Activated naive CD4-positive, alpha-beta T cell treated with anti-CD3 and anti-CD28 coated beads, Interleukin-2, amount 50 U/mL, for 72 hours (primary cell): ENCODE measurements at places on chromosomes 6 and 20. TPM values are rescaled to one million over a fixed set of nuclear protein-coding genes. Genes with fewer than 3 reads are reported as not detected.
A peak's percentile ranks its signal among the peaks of the same experiment; 100 is the strongest.

- DNase-seq: no peak
These were observed 53.6 kb downstream of the EZR start for GRCh38 chr6:158765499-158766068.

DNA sequence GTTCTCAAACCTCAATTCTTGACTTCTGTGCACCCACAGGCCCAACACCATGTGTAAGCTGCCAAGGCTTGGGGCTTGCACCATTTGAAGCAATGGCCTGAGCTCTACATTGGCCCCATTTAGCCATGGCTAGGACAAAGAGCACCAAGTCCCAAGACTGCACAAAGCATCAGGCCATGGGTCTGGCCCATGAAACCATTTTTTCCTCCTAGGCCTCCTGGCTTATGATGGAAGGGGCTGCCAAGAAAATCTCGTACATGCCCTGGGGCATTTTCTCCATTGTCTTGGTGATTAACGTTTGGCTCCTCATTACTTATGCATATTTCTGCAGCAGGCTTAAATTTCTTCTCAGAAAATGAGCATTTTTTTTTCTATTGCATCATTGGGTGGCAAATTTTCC is 1128.7 kb upstream of the ADGRB3 start:
- DNase-seq: no peak

GRCh38 chr20:57040924-57041323 is 225.5 kb downstream of the BMP7 start:
- DNase-seq: no peak

- no peak for DNase-seq
These were observed 12.1 kb downstream of the VEGFA start for GRCh38 chr6:43781941-43782704.

DNA sequence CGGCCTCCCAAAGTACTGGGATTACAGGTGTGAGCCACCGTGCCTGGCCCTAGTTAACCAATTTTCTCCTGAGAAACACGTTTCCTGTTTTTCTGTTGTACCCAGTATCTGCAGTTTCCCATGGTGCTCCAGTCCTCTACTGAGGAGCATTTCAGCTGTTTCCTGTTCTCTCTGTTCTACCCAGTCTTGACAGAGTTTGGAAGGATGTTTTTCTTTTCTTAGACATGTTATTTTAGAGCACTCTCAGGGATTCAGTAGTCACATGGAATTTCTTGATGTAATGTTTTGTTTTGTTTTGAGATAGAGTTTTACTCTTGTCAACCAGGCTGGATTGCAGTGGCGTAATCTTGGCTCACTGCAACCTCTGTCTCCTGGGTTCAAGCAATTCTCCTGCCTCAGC is 129.8 kb upstream of the TIAM2 start:
- no peak for DNase-seq

DNA sequence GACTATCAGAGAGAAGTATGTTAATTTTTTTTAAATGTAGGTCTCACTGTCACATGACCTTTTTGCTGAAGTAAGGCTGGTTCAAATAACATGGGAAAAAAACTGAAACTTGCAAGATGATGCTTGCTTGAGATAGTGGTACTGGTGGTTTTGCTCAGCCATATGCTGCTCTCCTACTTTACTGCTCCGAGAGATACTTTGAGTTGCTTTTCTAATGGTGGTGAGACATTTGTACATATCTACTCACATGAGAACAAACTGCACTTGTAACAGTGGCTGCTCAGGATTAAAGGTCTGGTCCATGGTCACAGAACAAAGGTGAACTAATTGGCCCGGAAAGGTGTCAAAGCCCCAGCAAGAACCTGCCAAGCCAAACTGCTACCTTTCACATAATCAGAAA is 106.2 kb upstream of the BEND3 start:
- DNase-seq: no peak

- no peak for DNase-seq
These were observed 28.9 kb upstream of the ANKEF1 start for GRCh38 chr20:10005885-10006284.

DNA sequence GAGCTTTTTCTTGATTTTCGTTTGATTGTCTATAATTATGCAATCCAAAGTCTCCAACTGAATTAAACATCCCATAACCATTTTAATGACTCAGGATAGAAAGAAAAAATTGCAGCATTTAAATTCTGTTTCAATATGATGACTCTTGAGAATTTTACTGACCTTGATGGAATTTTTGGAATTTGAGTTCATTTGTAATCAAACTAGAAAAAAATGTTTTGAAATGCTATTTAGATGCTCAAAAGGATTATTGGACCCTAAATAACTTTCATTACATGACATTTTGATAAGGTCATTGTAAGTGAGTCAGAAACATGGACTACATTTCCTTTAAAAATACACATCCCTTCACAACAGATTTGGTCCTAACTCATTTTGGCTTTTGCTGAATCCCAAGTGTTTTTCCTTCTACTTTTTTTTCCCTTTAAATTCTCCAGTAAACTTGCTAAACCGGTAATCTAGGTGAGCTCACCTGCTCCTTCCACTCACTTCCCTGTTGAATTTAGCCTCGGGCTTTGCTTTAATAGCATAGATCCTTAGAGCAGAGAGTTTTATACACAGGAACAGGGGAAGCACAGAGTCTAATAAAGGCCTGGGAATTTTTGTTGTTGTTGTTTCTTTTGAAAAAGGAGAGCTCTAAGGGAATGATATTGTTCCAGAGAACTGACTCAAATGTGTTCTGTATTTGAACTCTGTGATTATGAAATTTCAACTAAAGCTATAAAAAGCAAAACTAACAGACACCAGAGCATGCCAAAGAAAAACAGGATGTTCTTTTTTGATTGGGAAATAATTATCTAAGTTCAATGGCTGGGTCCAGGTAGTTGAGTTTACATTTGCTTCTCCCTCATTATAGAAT is 1088.2 kb upstream of the CITED2 start:
- DNase-seq: no peak

DNA sequence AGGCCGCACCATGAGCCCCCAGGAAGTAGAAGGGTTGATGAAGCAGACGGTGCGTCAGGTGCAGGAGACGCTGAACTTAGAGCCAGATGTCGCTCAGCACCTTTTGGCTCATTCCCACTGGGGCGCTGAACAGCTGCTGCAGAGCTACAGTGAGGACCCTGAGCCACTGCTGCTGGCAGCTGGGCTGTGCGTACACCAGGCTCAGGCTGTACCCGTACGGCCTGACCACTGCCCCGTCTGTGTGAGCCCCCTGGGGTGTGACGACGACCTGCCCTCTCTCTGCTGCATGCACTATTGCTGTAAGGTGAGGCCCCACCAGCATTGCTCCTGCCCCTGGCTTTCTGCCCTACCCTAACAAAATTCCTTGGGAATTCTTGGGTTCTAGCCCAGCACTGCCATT is 13.1 kb downstream of the DNPH1 start:
- no peak for DNase-seq

GRCh38 chr20:32110173-32110704 is 725 bp downstream of the TM9SF4 start:
- DNase-seq: no peak

DNA sequence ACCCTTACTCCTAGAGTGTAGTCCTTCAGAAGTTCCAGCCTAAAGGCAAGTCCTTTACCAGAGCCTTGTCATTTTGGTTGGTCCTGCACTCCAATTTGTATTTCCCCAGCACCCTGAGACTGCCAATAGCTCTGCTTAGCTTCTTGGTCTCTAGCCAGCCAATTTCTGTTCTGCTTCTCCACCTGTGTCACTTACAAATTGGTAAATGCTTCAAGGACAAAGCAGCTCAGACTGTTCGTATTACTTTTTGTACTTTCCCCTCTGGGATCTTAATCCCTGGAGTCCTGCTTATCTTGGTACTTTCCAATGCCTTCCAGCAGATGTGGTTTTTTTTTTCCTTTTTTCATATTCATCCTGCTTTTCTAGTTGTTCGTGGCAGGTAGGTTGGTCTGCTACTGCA is 25.7 kb downstream of the PIGU start:
- no peak for DNase-seq

DNA sequence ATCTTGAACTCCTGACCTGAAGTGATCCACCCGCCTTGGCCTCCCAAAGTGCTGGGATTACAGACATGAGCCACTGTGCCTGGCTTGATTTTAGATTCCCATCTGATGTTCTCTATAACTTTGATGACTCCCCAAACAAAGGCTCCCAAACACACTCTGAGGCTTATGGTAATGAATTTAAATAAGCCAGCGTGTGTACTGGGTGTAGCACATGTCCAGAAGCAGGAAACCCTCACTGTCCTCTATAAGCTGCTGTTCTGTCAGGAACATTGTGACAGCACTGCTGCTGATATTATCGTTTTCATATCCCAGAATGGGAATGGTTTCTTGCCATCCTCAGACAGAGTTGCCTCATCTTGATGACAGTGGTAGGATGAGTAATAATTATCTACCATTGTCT is 54.1 kb upstream of the SALL4 start:
- DNase-seq: no peak

DNA sequence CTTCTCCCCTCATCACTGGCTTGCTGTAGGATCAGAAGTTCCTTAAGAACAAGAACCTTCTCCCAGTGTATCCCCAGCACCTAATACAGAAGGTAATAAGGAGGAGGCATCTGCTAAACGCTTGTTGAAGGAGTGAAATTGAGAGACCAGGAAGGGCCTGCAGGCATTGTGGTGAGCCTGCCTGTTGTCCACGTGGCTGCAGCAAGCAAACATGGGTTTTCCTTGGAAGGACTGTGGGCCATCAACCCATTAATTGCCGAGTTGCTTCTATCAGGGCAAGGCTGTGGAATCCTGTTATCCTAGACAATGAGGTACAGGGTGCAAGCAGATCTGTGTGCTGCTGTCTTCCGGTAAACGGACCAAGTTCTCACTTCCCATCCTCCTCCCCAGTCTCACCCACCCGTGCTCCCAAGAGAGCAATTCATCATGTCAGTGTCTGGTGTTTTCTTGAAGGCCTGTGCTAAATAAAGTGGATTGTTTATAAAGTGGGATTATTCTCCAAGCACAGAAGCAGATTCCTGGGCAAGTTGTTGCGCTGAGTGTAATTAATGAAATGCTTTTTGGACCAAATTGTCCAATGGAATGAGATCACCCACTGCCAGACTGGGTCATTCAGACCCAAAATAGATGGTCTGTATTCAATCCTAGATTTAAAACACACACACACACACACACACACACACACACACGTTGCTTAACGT is 164.6 kb upstream of the CDYL start:
- no peak for DNase-seq

- peak; percentile 68 for DNase-seq
These were observed 32.7 kb upstream of the ID4 start for GRCh38 chr6:19804205-19805128.

GRCh38 chr20:58838174-58838573 is 12.5 kb downstream of the GNAS-AS1 start:
- DNase-seq: no peak

GRCh38 chr20:46798430-46798829 is 89.0 kb downstream of the SLC2A10 start:
- no peak for DNase-seq

- no peak for DNase-seq
These were observed 63.0 kb downstream of the HIVEP1 start for GRCh38 chr6:12075067-12075563.

DNA sequence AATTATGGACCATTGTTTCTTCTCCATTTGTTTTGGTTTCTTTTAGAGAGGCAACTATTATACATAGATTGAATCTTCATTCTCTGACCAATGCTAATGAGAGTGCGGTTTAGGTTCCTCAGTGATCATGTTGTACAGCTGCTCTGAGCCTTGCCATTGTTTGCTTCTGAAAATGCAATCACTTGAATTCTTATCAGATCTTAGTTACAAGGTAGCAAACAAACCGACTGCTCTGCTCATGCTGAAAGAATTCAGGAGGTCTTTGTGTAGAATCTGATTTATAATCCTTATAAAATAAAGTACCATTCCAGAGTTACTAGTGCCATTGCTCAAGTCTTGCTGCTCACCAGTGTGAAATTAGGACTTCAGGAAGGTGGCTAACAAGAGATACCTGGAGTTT is 569.1 kb upstream of the ID4 start:
- no peak for DNase-seq

DNA sequence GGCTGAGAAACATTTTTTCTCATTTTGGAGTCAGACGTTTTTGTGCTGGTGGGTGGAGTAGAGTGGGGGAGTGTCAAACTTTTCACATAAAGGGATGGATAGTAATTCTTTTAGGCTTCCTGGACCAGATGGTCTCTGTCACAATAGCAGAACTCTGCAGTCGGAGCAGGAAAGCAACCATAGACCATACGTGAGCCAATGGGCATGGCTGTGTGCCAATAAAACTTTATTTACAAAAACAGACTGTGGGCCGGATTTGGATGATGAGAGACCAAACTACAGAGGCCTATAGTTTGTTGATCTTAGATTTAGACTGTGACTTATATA is 70.8 kb upstream of the SLC22A23 start:
- DNase-seq: no peak

DNA sequence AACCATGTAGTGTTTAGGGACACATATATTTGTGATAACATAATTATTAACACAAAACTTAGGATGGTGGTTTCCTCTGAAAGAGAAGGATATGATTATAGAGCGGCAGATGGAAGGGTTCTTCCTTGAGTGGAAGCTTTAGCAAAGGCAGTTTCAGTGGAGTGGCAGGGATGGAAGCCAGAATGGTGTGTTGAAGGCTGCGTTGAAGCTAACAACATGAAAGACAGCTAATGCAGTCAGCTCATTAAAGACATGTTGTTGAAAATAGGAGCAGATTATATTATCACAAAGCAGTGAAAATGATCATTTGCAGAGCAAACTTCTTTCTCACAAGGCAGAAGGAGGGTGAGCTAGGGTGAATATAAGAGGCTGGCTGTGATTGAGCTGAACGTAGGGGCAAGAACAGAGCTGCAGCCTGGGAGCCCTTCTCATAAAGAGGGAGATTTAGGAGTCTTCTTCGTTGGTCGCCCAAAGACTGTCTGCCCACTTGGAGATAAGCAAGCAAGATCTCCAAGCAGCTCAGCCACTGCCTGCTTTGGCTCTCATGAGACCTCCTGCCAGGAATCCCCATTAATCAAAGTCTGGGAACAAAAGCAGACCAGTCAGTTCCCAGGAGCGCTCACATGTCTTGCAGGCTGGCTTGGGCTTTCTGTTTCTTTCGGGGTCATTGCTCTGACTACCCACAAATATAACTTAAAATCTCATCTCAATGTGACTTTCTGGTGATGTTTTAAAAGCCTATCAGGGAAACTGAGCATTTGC is 2.6 kb upstream of the ANKRD6 start:
- no peak for DNase-seq

- no peak for DNase-seq
These were observed 24.4 kb downstream of the SYNDIG1 start for GRCh38 chr20:24493661-24494459.

GRCh38 chr6:109490713-109491112 is 7.7 kb upstream of the ZBTB24 start:
- no peak for DNase-seq

The ADTRP gene
- 75.2 TPM for total RNA-seq

The TUBB2B gene
- total RNA-seq: not detected

The PTK7 gene
- 2.9 TPM for total RNA-seq

The CLPSL1 gene
- not detected for total RNA-seq

The CD109 gene
- 30.3 TPM for total RNA-seq

The TFAP2C gene
- not detected for total RNA-seq

The PHACTR1 gene
- 0.29 TPM for total RNA-seq

The ROMO1 gene
- total RNA-seq: 120 TPM

The GABRR1 gene
- total RNA-seq: not detected

The NEURL2 gene
- total RNA-seq: 3.4 TPM
